Stimulated activated CD4-positive, alpha-beta T cell treated with anti-CD3 and anti-CD28 coated beads, Interleukin-12 subunit alpha, Interleukin-12 subunit beta, amount 100 ng/mL, for 24 hours (primary cell): ENCODE measurements at places on chromosomes 12 and 14.

GRCh38 chr12:45918818-45919217, 71.6 kb downstream of the SCAF11 start:
- no peak for DNase-seq

DNA sequence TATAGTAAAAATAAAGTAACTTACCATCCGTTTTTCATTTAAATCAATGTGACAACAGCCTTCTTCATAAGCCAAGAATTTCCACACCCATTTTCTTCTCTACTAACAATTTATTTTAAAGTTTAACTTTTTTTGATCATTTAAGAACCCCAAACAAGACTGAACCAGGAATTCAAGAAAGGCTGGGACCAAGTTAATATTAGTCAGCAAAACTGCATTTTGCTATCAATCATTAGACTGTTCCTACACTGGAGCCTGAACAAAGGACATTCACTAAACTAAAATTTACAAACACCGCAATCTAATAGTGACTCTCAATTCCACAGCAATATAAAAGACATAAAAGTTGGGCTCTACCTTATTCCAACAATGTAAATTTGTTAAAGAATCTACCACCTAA, 73.6 kb downstream of the OSBPL8 start:
- no peak for DNase-seq

DNA sequence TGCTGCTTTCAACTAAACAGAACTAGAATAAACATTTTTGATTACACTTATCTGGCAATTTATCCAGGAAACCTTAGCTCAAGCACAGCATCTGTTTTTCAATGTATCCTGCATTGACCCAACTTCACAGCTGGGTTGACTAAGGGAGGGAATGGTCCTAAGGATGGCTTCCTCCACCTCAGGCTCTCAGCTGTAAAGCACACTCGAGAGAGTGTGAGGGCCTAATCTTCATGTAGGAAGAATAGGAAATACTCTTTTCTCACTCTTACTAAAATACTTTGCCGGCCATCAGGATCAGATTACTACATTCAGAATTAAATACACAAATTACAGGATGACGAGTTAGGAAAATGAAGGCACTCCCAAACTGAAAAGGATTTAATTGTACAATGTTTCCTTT, 7.2 kb downstream of the SETD3 start:
- no peak for DNase-seq

DNA sequence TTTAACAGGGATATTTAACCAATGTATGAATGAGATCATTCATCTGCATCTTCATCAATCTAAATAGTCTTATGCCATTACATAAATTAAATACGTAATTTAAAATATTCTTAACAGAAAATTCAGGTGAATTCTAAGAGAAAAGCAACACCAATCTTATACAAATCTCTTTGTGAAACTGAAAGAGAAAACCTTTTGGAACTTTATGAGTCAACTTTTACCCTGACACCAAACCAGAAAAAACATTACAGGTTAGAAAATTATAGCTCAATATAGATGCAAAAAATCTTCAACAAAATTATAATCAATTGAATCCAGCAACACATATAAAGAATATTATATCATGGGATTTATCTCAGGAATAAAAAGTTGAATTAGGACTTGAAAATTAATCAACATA, 3.4 kb downstream of the GLIPR1L1 start:
- no peak for DNase-seq

GRCh38 chr12:129404556-129404955, 499.3 kb downstream of the TMEM132D start:
- DNase-seq: no peak

DNA sequence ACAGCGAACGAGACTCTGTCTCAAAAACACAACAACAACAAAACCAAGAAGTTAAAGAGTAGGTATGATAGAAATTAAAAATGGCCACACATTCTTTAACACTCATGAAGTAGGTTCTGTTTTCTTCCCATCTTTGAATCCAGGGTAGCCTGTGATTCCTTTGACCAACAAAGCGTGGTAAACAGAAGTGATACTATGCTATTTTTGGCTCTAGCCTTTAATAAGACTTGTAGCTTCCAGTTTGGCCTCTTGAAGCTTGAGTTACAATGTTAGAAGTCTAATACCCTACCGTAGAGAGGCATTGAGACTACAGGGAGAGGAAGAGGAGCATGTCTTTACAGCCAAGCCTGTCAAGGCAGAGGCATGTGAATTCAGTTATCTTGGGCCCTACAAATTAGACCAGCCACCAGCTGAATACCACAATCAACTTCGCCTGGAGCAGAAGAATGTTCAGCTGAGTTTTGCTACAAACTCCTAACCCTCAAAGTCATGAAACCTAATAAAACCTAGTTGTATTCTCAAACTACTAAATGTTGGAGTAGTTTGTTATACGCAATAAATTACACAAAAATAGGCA, 4.9 kb upstream of the NEMF start:
- DNase-seq: no peak

- no peak for DNase-seq
These were observed 21.5 kb upstream of the ANO2 start for GRCh38 chr12:5966486-5967095.

DNA sequence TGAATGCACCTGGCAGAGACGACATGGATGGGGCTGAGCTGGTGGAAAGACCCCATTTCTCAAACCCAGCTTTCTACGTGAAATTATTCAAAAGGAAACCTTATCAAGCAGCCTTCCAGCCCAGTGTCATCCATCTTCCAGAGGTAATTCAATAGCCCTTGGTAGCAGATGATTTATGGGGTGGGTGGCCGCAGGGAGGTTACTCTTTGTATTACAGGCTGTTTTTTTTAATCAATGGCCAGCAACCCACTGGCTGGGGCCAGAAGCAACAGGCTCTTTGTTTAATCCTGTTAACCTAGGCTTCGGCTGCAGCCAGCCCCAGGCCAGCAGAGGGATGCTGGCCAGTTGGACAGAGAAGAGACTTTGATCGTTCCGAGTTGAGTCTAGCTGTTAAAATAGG, 139.8 kb upstream of the SRRM4 start:
- no peak for DNase-seq

- no peak for DNase-seq
These were observed 197.1 kb downstream of the BTG1 start for GRCh38 chr12:91948504-91948903.

DNA sequence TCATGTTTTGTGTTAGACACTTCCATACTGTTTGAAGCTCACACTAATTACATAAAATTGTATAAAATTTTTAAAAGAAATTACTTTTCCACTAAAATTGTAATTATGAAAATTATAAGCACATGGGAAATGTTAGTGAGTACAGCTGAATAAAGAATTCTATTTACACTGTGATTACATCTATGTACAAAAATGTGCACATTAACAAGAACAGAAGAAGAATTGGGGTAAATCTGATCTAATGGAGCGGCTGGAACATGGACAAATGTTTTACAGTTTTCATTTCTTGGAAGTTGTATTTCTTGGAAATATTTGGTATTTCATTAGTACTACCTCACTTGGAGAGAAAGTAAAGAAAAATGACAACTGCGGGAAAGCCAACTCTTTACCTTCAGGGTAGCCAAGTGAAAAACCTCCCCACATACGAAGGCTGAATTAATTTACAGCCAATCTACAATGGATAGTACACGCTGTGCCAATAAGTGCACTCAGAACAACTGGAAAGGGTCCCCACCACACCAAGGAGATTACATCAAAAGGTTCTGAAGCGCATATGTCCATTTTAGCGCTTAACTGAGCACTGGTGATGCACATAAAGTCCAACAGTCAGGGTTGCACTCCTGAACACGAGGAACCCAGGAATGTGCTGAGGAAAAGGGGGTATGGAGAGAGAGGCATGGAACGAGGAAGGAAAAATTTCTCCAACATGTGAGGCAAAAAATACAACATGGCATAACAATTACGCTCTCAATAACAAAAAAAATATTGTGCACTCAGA, 17.5 kb downstream of the MED13L start:
- DNase-seq: no peak

- no peak for DNase-seq
These were observed 18.0 kb upstream of the CRACR2A start for GRCh38 chr12:3770891-3771290.

- DNase-seq: no peak
These were observed 169.8 kb downstream of the BTG1 start for GRCh38 chr12:91975891-91976290.

DNA sequence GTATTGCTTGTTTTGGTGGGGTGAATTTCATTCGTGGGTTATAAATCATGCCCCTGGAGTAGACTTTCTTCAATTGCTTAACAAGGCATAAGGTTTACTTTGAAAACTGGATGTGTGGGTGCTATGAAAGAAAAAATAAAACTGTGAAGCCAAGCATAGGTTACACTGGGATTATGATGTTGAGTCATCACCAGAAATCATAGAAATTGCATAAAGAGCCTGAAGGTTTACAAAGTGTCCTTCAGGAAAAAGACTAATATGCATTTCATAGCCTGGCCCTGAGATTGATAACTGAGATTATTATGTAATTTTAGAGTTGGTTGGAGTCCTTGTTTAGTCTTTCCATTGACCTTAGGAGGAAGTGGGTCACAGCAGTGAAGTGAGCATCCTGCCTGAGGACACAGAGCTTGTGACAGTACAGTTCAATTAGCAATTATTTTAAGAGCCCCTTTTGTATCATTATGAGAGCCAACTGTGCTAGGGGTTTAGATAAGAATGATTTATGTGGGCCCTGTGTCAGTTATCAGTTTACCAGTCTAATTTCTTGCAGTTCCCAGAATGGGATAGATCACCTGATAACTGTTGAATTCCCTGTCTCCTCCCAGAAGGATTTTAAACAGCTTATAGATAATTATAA, 13.6 kb downstream of the LRRK2 start:
- DNase-seq: no peak

GRCh38 chr12:124047045-124047566, 74.1 kb downstream of the ZNF664 start:
- no peak for DNase-seq

DNA sequence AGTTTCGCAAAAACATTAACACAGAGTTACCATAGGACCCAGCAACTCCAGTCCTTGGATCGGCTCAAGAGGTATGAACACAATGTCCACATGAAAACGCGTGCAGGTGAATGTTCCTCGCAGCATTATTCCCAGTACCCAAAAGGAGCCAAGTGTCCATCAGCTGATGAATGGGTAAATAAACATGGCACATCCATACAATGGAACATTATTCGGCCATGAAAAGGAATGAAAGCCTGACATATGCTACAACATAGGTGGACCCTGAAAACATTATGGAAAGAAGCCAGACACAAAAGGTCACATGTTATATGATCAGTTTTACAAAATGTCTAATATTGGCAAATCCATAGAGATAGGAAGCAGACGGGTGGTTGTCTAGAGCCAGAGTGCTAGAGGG, 9.1 kb downstream of the RILPL1 start:
- DNase-seq: no peak

- DNase-seq: no peak
These were observed 4.8 kb downstream of the ASCL4 start for GRCh38 chr12:107779077-107779831.

DNA sequence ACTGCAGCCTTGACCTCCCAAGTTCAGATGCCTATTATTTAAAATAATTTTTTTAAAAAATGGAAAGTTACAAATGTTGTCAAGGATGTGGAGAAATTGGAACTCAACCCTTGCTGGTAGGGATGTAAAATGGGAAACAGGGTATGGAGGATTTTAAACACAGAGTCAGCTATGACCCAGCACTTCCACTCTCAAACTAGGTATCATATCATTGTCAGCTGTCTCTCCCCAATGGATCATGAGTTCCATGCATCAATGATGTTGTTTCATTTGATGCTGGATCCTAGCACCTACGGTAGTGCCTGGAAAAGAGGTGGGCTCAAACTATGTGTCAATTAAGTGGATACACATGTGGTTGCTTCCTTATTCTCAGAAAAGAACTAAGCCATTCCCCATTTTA, 150.9 kb downstream of the RIMBP2 start:
- no peak for DNase-seq

DNA sequence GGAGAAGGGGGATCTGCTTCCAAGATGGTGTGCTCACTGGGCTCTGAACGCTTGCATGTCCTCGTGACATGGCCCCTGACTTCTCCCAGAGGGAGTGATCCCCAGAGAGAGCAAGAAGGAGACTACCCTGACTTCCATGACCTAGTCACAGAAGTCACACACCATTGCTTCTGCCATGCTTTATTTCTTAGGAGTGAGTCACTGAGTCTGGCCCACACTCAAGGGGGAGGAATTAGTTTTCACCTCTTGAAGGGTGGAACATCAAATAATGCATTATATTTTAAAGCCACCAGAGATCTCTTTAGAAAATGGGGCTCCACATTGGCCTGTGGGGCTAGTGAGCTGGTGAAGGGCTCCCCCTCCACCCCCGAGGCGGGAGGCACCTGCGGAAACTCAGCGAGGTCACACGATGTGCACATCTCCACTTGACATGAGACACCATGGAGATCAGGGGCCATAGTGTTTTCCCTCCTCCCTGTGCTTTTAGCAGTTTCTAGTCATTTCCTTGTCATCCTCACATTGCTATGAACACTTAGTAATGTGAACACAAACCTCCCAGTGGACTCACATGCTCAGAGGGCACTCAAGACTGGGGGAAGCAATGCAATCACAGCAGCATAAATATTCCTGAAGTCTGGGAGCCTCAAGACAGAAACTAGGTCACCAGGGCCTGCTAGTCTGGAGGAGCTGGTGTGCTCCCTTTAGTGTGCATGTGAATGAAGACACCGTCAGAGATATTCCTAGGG, 87.4 kb upstream of the FZD10 start:
- DNase-seq: no peak

DNA sequence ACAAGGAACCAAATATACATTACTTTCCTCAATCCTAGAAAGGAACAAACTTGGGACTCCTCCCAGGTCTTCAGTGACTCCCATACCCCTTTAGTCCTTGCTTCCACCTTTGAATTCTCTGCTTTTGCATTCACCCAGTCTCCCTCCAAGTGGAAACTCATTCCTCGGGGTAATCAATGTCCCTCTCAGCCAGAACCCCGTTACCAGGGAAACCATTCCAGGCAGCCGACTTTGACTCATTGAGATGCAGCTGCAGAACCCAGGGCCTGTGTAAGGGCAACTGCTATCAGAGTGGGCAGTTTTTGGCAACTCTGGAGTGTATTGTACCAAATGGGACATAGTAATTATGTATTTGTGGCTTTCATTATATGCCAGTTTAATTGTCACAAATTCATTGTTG, 186.2 kb downstream of the NRXN3 start:
- DNase-seq: no peak

- no peak for DNase-seq
These were observed 6.7 kb downstream of the CCDC88C start for GRCh38 chr14:91410771-91411536.

- DNase-seq: no peak
These were observed 42.3 kb downstream of the FAR2 start for GRCh38 chr12:29191267-29191850.

DNA sequence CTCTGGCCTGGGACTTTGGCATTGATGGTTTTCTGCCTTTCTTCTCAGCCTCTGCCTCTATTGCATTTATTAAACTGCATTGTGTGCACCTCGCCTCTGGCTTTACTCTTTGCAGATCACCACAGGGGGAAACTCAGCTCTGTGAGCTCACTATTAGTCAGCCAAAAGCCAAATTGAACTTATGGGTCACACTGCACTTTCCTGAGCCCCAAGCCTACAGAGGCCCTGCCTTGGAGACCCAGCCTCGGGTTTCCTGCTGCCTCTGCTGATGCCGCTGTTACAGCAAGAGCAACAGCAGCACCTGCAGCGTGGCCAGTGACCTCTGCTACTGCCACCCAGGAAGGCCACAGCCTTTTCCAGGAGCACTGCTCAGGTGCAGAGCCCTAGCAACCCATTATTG, 122.5 kb downstream of the DAD1 start:
- DNase-seq: no peak

GRCh38 chr12:4418913-4419312, 26.7 kb downstream of the FGF6 start:
- no peak for DNase-seq
